ENCODE measurements at places on chromosomes 13 and 19.

DNA sequence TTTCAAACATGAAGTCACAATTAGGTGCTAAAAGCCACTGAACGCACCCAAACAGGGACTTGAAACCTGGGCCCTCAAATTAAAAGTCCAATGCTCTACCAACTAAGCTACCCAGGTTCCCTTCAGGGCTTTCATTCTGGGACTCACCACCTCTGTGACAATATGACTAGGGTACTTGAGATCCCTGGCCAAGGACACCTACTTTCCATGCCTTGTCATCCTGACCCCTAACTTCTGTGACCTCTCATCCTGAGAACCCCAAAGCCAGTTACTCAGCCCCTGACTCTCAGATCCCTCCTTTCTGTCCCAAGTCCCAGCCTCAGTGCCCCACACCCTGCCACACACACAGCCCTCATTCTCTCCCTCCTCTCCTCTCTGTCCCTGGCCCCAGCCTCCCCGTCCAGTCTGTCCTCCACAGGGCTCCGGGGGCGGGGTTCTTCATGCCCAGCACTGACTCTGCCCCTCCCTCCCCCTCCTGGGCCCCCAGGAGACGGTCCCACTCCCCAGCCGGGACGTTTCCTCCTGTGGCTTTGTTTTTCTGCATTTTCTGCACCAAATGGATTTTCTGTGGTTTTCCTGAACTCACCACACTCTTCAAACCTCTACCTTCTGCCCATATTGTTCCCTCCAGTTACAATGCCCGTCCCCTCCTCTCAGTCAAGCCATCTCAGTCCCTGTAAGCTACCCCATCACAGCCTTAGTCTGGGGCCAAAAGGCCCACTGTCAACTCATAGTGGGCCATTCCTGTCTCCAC is 7.0 kb downstream of the RCN3 start:
- no peak for DNase-seq

- DNase-seq: no peak
Measured at GRCh38 chr13:67343777-67344176, 113.6 kb upstream of the PCDH9 start.

DNA sequence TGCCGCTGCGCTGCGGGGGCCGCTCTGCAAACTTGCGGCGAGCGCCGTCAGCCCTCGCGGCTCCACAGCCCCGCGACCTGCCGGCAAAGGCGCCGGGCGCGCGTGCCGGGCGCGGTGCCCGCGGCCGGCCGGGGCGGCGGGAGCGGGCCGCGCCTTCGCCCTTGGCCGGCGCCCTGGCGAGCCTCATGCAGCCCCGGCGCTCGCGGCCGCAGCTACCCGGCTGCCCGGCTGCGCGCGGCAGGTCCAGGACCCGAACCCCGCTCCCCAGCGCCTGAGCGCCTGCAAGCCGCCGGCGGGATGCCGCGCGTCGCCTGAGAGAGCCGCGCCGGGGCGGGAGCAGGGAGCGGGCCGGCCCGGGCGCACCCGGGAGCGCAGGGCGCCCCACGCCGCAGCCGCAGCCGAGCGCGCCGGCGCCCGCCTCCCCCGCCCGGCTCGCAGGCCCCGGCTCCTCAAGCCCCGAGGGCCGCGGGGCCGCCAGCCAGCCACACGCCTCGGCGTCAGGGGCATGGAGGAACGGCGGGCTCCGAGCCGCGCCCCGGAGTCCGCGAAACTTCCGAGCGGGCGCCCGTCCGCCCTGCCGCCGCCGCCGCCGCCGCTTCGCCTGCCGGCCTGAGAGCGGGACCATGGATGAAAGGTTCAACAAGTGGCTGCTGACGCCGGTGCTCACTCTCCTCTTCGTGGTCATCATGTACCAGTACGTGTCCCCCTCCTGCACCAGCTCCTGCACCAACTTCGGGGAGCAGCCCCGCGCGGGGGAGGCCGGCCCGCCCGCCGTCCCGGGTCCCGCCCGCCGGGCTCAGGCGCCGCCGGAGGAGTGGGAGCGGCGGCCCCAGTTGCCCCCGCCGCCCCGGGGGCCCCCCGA is 564 bp downstream of the HS6ST3 start:
- no peak for DNase-seq

- DNase-seq: no peak
Measured at GRCh38 chr19:32581705-32582179, 752 bp downstream of the PDCD5 start.

- no peak for DNase-seq
Measured at GRCh38 chr13:107585469-107586180, 629.7 kb downstream of the LIG4 start.

- DNase-seq: no peak
Measured at GRCh38 chr19:30887042-30887441, 462.2 kb downstream of the TSHZ3 start.

- DNase-seq: no peak
Measured at GRCh38 chr19:38405276-38405675, 2.4 kb downstream of the FAM98C start.

DNA sequence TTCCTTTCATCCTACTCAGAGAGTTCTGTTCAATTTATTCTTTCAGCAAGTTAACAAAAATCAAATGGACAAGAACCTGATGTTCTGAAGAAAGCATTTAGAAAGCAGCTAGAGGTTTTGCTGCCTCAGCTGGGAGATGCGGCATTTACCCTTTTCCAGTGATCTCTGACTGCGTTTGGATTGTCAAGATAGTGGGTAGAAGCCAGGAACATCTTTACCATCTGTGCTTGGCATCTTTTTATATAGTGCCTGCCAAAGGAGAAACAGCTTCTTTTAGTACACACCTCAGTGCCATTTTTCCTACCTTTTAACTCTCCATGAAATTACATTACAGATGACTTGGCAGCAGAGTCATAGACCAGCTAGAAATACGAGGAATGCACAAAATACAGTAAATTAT is 680.8 kb downstream of the SLITRK1 start:
- no peak for DNase-seq

All from CD4-positive, alpha-beta T cell treated with Interleukin-2 at 100 ng/mL for 4 hours (primary cell).